ENCODE measurements at places on chromosomes 16 and 17.

DNA sequence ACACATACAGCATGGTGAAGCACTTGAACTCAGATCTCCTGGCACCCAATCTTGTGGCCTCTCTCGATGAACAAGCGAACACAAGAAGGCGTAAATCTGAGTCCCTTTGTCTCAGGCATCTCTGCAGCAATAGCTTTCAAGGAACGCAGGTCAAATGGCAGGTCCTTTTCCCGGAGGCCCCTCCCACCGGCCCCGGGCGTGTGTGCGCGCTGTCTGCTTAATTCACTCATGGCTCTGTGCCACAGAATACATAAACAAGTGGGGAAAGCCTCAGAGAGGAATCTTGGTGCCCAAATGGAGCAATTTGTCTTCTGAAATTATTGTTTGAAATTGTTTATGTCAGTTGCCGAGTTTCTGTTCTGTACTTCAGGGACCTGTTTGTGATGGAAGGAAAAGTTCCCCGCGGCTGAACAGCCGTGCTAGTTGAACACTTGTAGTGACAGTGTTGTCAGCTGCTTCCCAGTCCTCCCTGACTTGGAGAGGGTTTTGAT lies 14.8 kb downstream of the MYOCD start:
- no peak for DNase-seq

DNA sequence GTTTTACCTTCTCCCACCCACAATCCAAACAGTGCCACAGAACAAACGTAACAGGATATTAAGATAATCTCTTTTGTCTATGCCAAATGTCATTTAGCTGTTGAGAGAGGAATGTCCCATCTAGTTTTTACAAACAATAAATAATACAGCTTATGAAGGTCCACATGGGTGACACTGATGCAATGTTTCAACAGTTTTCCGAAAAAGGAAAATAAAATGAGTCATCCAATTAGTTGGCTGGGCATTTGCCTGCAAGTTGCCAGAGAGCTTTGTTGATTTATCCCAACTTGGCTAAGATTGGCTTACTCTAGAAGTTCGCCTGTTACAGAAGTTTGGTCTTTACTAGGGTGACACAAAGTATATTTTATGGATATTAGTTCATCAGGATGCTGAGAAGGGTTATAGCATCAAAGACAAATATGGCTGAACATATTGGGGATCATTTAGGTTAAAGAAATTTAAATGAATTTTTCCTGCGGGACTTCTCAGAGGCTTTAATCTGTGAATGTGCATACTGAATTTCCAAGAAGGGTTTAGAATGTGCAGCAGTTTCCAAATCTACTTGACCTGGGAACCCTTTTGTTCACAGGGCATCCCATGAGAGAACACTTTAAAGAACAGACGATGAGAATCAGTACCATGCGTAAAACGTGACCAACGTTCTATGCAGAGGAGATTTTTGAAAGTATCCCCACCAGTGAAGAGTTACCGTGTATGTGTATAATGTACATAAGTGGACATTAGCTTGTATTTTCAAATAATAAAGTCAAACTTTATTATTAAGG lies 73.1 kb downstream of the CDH13 start:
- no peak for DNase-seq

DNA sequence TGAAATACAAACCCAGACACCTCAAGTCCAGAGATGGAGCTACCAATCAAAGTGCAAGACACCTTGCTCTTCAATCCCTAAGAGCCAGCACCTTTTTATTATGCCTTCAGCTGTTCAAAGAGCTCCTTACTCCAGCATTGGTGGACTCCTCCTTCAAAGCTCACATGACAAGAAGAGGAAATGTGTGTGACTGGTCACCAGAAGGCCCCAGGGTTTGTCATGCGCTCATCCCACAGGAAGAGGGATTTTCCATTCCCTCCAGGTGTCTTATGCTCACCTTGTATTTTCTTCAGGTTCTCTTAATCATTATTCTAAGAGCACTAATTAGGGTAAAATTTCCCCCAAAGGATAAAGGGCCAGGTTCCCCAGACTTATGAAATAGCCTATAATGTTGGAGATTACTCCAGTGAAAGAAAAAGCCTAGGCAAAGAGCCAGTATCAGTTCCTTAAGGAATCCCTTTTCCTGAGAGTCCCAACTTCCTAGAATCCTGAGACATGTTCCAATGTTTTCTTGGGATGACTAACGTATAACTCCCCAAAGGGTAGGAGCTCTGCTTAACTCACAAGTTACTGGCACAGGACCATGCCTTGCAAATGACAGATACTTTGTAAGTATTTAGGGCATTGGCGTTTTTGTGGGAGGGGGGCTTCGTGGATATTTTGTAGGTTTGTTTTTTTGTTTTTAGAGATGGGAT lies 56.9 kb upstream of the SOX9 start:
- no peak for DNase-seq

- peak; percentile 66 for DNase-seq
These were observed 10.1 kb downstream of the P3H4 start for GRCh38 chr17:41801374-41802271.

DNA sequence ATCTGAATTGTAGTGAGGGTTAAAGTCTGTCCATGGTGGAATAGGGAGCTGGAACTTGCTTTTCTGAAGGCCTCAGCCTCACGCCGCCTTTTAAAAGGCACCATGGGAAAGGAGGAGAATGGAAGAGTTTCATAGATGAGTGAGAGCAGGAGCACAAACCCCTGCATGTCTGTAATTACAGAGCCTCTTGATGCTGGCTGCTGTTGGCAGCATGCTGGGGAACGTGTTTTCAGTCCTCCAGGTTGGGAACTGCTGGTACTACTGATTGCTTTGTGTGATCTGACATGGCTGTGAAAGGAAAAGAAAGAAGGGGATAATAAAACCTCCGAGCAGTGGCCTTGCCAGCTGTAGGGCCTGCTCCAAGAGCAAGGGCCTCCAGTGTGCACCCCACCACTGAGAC lies 16.8 kb upstream of the DYNLL2 start:
- DNase-seq = no peak

Measured in naive B cell (primary cell).